Stimulated activated CD8-positive, alpha-beta memory T cell treated with anti-CD3 and anti-CD28 coated beads, Interleukin-2, amount 100 ng/mL, for 1 hour (primary cell): ENCODE measurements at places on chromosomes 2 and 18.

DNA sequence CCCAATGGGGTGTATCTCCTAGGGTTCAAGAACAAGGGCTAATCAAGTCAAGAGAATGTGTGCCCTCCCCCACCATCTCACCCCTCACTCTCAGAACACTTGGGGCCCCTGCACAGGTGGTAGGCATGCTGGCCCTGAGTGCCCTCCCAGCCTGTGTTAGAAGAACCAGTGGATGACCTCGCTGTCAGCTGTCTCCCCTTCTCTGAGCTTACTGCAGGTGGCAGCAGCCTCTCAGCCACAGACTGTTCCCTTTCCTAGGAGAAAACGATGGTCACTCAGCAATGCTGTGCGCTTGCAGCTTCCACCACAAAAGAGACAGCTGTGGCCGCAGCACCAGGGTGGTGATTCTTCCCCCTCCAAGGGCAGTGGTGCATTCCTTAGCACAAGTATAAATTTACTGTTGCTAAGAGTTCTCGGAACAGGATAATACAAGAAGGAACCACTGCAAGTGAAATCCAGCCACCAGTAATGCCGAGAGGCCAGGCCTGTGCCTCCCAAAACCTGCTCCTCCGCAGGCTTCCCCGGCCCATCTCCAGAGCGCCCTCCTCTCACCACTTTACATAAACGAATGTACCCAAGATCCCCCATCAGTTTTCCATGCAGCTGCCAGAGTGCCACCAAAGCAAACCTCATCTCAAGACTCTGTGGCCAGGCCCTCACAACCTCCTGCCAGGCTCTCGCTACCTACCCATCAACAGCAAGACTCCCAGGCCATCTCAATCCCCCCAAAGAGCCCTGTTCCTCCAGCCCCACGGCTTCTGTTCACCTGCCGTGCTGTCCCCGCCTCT is 935 bp upstream of the RAMP1 start:
- peak; percentile 9 for DNase-seq

DNA sequence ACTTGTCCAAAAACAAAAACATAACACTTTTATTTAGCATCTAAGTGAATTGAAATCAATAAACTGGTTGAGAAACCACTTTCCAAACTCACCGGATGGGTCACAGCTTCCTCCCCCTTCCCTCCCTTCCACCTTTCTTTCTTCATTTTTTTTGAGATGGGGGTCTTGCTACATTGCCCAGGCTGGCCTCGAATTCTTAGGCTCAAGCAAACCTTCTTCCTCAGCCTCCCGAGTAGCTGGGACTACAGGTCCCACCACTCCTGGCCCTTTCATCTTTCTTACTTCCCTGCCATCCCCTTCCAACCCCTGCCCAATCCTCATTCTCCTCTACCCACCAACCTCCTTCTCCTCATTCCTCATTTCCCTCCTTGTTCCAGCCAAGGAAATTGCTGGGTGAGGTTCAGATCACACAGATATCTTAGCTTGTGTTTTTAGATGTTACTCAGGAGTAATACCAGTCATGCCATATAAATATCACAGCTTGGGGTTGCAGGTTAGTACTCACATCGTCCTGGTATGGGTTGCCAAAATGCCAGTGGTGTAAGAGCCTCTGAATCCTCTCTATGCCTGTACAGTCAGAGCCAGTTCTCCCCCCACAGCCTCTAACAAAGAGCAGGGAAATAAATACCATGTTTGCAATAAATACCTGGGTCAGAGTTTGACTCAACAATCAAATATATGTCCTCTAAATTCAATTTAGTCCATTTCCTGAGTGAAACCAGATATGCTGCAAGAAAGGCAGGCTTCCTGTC is 132.7 kb upstream of the NDUFV2 start:
- DNase-seq, result no peak

DNA sequence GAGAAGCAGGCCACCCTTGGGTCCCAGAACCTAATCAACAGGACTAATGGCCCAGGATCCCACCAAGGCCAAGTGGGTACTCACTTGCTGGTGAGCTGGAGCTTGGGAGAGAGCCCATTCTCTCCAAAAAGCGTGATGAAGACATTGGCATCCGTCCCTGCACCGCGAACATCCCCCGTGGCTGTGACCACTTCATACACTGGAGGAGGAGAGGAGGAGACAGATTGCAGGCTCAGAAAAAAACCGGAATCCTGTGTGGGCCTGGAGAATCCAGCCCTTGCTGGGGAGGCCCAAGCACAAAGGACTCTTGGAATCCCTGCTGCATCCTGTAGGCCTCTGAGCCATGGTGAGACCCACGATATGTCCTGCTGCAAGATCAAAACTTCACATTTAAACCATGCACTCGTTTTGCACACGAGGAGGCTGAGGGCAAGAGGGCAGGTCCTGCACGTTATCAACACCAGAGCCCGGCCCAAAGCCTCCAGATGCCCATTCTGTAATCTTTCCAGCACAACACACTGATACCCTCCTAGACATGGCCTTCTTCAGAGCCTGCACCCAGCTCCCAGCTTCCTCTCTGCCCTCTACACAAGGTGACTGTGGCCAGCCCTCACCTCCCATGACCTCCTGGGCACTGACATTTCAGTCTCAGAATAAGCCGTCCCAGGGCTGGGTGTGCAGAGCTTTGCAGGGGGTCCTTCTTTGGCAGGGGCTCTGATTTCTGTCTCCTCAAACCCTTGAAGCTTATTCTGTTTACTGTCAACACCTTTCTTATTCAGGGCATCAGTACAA is 7.8 kb downstream of the LOXHD1 start:
- no peak for DNase-seq

GRCh38 chr2:11348209-11348749 is 3.8 kb upstream of the ROCK2 start:
- no peak for DNase-seq

GRCh38 chr2:135998879-135999278 is 13.5 kb upstream of the DARS1 start:
- no peak for DNase-seq

- no peak for DNase-seq
These were observed 1229.1 kb upstream of the ACVR2A start for GRCh38 chr2:146615778-146616177.

GRCh38 chr2:171551836-171552235 is 29.6 kb downstream of the CYBRD1 start:
- no peak for DNase-seq

- DNase-seq, result no peak
These were observed 23.2 kb upstream of the SLC20A1 start for GRCh38 chr2:112622528-112622849.

DNA sequence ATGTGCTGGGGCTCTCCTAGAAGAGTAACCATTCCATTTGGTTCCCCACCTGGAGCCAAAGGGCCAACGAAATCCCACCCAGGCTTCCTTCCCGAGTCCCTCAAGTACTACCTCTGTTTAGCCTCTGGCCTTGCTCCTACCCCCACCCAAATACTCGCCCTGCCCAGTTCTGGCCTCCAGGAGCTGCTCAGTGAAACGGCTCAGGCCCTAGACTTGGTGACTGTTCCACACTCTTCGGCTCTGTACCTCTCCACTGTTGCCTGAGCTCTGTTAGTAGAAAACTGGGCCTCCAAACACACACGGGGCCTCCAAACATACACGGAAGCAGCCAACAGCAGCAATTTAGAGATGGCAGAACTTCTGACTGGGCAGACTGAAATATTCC is 4.2 kb downstream of the OTX1 start:
- DNase-seq, result no peak

DNA sequence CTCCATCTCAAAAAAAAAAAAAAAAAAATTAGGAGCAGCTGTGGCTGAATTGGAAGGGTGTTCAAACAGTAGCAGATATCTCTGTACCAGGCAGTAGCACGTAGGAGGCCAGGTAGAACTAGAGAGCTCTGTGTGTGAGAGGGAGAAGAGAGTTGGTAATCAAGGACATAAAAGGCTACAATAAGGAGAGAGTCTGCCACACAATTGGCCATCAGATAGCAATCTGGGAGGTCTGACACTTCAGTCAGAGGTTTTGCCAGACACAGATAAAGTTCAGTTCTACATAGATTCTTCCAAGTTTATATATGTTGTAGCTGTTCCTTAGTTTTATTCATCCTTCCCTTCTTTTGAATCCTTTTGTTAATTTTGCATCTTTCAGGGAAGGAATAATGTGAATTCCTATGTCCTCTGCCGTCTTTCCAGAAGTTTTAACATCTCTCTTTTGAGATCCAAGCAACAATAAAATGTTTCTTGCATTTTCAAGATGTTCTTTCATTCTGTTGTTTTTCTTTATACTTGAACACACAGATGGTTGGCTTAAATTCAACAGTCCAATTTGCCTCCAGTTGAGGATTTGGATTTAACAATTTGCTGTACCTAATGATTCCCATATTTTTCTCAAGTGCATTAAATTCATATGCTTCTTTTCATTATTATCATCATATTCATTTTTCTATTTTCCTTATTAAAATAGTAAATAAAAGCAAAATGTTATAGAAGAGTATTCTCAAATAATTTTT is 600.3 kb upstream of the GCFC2 start:
- no peak for DNase-seq

DNA sequence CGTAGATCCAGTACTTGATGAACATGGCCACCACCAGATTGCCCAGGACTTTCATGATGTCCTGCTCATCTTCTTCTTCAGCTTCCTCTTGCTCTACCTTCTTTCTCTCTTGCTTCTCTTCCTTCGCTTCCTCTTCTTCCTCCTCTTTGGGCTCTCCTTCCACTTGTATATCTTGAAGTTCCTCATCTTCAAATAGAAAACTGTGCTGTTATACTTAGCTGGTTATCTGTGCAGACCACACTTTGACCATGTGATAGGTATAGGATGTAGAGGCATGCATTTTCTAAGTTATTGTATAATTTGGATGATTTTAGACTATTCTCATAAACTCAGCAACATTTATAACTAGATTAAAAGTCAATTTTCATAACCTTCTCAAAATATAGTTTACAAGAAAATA is 263.4 kb downstream of the NAPG start:
- DNase-seq, result no peak

- no peak for DNase-seq
These were observed 156.6 kb upstream of the ETAA1 start for GRCh38 chr2:67240507-67240906.

DNA sequence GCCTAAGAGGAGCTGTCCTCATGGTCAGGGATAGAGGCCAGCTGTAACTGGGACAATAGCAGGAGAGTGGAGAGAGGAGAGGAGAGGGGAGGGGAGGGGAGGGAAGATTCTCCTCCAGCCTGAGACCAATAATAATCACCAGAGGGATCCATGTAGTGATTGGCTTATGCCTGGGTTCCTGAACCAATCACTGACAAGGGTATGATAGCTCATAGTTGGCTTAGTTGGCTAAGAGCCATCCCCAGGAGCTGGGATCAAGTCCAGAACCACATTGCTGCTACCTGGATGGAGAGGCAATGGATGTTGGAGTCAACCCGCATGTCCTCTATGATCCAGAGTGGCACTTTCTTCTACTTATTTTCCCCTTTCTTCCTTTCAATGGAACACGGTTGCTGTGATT is 7.7 kb upstream of the ST8SIA5 start:
- DNase-seq, result no peak

DNA sequence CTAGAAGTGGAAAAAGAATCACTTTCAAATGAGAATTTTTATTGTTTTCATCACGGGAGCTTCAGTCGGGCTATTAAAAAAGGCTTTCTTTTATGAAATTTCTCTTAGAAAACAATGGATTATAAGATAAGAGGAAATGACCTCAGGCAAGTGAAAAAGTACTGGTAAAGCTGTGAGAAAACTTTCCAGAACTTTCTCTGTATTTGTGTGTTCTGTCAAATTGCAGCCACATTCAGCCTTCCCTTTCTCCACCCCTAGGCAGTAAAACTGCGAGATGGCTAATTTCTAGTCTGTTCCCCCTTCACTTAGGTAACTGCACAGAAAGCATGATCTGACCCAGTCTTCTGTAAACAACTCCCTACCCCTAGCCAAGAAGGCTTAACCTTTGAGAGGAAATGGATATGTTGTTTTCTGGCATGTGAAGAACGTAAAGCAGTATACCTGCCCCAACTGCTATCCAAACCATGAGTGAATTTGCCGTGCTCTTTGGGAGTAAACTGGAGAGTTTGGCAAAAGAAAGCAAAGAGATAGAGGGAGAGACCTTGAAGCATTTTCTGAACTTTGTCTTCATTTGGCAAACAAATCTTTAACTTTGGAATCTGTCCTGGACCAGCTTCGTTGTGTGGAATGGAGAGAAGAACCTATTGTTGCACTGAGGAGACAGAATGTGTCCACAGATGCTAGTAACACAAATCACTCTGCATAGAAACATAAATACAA is 105.4 kb downstream of the ETAA1 start:
- DNase-seq, result no peak

DNA sequence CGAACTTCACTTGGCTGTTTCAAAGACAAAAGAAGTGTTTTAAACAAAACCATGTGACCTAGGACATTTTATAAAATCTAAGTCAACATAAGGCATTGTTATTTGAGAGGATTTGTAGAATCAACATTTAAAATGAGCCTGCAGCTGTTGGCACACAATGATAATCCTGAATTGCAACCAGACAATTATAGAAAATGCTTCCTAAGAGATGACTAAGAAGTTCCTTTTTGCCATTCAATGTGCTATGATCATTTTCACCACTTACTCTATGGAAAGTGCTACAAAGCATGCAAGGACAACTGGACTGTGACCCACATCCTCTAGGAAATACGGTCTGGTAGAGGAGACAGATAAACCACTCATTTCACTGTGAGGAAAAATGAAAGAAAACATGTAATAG is 246.4 kb downstream of the CDH20 start:
- DNase-seq, result no peak

GRCh38 chr2:237459226-237459625 is 27.8 kb upstream of the MLPH start:
- DNase-seq, result no peak

DNA sequence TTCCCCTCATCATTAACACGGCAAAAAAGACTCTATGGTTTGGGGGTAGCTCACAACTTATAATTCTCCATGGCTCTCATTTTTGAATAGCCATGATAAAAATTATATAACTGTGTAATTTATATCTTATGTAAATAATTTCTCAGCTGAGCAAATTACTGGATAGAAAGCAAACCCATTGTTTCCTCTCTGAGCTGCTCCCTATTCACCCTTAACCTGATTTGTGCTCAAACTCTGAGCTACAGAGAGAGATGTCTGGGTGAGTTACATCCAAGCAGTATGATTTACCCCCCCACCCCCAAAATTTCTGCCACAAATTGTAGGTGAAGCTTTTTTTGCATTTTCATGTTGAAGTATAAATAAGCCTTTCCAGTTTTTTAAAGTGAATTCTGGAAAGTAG is 123.7 kb downstream of the TFCP2L1 start:
- DNase-seq, result no peak

DNA sequence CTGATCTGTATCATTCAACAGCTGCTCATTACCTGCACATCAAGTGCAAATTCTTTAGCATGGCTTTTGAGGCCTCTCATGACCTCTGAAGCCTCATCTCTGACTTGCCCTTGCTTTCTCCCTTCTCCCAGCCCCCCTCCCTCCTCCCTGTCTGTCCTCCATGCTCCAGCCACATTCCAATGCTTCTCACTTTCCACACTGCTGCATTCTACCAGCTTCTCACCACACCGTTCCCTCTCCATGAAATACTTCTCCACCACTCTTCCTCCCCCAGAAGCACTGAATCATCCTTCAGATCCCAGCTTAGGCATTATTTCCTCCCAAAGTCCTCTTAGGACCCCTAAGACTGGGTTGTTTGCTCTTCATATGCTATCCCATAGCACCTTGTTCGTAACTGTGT is 26.9 kb downstream of the GCG start:
- DNase-seq, result no peak
